ENCODE measurements at places on chromosomes 13 and 19. TPM values are rescaled to one million over a fixed set of nuclear protein-coding genes. Genes with fewer than 3 reads are reported as not detected.

DNA sequence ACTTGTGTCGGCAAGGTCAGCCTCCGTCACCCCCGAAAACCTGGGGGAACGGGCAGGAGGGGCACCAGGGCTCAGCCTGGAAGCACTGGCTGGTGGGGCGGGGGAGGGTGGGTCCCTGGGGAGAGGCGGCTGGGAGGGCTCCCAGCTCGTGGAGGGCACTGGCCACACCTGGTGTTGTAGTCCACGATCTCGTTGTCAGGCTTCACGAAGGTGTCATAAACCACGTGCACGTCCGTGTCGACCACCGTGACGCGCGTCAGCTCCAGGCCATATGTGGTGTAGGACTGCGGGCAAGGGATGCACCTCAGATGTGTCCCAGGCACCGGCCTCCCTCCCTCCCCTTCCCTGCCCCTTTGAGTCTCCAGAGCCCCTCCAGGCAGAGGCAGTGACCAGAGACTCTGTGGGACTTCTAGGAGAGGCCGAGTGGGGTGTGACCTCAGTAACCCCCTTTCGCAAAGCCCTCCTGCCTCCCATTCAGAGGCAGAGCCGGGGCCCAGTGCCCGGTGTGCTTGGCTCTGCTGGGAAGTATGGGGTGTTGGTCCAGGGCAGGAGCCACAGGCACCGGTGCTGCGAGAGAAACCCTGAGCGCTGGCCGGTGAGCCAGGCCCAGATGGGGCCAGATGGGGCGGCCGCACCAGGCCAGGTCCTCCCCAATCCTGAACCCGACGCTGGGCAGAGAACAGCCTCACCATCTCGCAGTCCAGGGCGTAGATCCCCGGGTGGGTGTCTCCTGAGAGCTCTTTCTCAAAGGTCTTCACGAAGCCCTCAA is 4.6 kb upstream of the ATP8B3 start:
- DNase-seq = no peak
- H3K27ac ChIP-seq = no peak overlapping the region
- no peaks in the 10 kb centered on the region for H3K27me3 ChIP-seq
- H3K4me3 ChIP-seq = no peak overlapping the region
- H3K36me3 ChIP-seq = peaks cover 9% of the 10 kb centered on the region
- peaks cover 8% of the 10 kb centered on the region for H3K4me1 ChIP-seq

- peaks cover 10% of the 10 kb centered on the region for H3K4me1 ChIP-seq
- no peaks in the 10 kb centered on the region for H3K36me3 ChIP-seq
- H3K4me3 ChIP-seq = no peak overlapping the region
- H3K27ac ChIP-seq = no peak overlapping the region
Observed at GRCh38 chr19:16596399-16596798, 24.2 kb upstream of the SLC35E1 start.

DNA sequence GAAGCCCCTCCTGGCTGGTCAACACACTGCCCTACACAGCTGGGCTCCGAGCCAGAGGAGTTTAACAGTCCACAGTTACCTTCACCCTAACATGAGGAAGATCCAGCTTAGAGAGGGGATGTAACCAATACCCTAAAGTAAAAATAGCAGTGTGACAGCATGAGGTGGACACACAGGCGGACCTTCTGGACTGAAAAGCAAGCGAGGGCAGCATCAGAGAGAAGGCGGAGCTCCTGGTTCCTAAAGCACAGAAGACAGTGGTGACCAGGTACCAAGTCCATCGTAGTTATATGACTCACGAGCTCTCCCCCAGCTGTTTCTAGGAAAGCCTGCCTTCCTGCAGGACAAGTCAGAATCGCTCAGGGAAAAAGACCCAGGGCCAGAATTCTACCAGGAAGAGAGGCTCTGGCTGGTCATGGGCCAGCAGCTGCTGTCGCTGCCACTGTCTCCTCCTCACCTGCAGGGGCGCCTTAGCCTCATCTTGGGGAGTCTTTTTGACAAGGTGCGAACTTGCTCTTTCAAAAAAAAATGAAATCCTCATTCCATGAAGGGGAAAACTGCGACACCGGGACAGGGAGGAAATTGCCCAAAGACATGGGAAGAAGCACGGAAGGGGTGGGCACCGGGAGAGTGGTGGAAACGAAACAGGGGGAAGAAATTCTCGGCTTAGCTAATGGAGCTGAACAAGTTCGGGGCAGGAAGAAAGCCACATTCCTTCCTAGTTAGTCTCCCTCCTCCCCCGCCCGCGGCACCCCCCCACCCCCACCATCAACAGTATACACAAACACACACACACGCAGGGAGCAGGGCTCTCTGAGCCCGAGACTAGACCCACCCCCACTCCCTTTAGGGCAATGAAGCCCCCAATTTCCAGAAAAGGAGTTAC is 1.7 kb downstream of the ELL start:
- peaks cover 19% of the 10 kb centered on the region for H3K4me1 ChIP-seq
- no peaks in the 10 kb centered on the region for H3K36me3 ChIP-seq
- peak; percentile 35 for DNase-seq
- H3K27ac ChIP-seq = peak overlapping the region; percentile 97

ZNF442 gene
- 5.4 TPM for total RNA-seq

PNMA8B gene
- 2.1 TPM for total RNA-seq

ACP7 gene
- not detected for total RNA-seq

Data from progenitor cell of endocrine pancreas (in vitro differentiated cells).